ENCODE measurements at places on chromosomes 12 and 14.

- DNase-seq, result no peak
Measured at GRCh38 chr14:64061115-64061514, 208.3 kb downstream of the SYNE2 start.

DNA sequence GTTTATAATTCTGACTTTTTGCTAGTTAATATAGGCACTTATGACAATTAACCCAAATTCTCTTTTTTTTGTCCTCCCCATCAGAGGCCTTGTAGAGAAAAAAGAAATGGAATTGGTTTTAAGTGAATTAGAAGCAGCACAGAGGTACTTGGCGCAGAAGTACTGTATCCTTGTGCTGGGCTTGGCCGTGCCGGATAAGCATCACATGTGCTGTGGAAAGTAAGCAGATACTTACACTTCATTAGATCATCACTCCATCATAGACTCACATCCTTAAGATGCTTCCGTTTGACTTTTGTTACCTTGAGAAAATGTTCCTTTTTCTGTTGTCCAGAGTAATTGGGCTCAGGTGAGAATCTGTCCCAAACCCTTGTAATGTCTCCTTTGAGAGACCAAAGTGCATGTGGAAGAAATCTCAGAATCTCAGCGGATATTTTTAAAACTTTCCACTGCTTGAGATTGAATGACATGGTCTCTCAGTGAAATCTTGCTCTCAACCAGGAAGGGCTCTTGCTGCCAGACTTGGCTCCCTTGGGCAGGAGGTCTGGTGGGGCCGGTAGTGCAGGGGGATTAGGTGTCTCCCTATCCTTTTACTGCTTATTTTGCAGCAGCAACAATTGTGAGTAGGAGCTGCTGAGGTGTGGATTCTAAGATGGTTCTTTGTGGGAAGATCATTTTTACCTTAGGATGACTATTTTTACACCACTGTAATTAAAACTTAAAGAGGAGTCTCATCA is 24.8 kb downstream of the PPP1R36 start:
- no peak for DNase-seq

GRCh38 chr12:124750149-124750656 is 113.5 kb downstream of the SCARB1 start:
- no peak for DNase-seq

DNA sequence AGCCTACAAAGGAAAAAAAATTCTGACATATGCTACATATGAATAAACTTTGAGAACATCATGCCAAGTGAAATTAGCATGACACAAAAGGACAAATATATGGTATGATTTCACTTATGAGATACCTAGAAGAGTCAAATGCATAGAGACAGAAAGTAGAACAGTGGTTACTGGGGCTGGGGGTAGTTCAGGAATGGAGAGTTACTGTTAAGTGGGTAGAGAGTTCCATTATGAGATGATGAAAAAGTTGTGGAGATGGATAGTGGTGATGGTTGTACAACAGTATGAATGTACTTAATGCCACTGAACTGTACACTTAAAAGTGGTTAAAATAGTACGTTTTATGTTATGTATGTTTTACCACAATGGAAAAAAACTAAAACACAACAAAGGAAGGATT is 92.3 kb downstream of the SCAF11 start:
- DNase-seq, result no peak

DNA sequence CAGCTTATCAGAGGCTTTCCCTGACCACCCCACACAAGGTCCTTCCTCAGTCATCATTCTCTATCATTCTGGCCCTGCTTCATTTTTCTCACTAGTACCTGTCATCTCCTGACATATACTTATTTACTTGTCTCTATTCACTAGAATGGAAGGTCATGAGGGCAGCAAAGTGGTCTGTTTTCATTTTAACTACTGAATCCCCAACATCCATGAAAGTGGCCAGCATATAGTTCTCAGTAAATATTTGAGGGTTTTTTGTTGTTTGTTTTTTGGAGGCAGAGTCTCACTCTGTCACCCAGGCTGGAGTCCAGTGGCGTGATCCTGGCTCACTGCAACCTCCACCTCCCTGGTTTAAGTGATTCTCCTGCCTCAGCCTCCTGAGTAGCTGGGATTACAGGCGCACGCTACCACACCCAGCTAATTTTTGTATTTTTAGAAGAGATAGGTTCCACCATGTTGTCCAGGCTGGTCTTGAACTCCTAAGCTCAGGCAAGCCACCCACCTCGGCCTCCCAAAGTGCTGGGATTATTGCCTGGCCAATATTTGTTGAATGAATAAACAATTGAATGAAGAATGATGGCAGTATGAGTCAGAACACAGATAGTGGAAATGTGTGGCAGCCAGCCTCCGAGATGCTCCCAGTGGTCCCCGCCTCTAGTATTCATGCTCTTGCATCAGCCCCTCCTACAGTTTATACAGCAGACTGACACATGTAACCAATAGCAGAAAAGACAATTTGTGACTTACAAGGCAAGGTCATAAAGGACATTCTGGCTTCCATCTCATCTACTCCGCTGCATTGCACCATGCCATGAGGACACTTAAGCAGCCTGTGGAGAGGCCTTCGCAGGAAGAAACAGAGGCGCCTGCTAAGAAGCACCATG is 7.0 kb upstream of the ANO6 start:
- peak; percentile 78 for DNase-seq

- DNase-seq, result peak; percentile 17
Measured at GRCh38 chr12:124073356-124074035, 100.5 kb downstream of the ZNF664 start.

GRCh38 chr12:75525263-75525662 is 13.9 kb upstream of the KRR1 start:
- no peak for DNase-seq
